ENCODE measurements at places on chromosomes 3 and 15. TPM values are rescaled to one million over a fixed set of nuclear protein-coding genes. Genes with fewer than 3 reads are reported as not detected.

HIGD2B gene
- not detected for total RNA-seq

DUOX1 gene
- 142 TPM for total RNA-seq

IL16 gene
- 19.9 TPM for total RNA-seq

SPINK8 gene
- not detected for total RNA-seq

GOLGA8G gene
- not detected for total RNA-seq

SKOR1 gene
- total RNA-seq = 1.5 TPM

PLCB2 gene
- total RNA-seq = 3.0 TPM

ARGFX gene
- total RNA-seq = not detected

CYP8B1 gene
- not detected for total RNA-seq

BCHE gene
- total RNA-seq = 6.4 TPM

SRGAP3 gene
- 33.1 TPM for total RNA-seq

LTF gene
- total RNA-seq = 2.5 TPM

MME gene
- 5.9 TPM for total RNA-seq

OR5H15 gene
- total RNA-seq = not detected

RNF7 gene
- 68.8 TPM for total RNA-seq
